ENCODE measurements at places on chromosomes 3 and 15.

DNA sequence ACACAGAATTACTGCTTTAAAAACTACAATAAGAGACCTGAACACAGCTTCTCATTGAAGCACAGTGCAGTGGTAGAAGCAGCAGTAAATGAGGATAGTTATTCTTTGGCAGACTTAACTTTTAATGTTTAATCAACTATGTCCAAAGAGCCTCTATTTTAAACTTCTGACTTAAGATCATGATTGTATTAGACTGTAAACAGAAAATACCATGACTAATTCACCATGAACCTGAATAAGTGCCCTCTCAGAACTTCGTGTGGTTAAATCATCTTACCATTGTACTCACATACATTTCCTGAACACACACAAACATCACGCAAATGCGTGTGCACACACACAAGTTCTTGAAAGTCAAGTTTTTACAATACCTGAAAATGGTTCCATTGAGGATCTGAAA is 13.9 kb downstream of the CEP152 start:
- DNase-seq: no peak

- DNase-seq: no peak
These were observed 23.8 kb downstream of the PLA2G4E start for GRCh38 chr15:41996921-41997592.

DNA sequence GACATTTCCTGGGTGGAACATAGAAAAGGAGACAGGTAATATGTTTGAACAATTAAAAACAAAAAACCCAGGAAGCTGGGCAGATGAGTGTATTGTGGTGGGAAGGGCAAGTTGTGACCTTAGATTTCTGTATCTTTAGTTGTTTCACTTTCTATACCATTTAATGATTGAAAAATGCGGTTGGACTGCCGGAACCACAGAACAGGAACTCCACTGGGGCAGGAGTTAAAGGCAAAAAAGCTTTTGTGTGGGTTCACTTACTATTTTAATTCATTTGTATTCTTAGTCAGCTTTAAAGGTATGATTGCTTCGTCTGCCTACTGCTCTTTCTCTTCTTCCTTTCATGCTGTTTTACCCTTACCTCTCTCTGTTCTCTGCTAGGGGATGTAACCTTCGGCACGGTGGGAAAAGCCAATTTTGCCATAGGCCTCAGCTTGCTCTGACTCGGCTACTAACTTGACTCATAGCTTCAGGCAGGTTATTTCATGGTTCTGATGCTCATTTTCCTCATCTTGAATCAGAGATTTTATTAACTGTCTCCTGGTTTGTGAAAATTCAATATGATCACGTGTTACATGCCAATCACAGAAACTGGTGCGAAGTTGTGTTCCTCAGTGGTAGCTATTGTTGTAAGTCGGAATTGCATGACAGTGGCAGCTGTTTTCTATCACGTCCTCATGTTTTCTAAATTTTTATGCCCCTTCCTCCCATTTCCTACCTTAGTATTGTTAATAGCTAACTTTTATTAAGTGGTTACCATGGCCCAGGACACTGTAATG is 1.6 kb upstream of the MCTP2 start:
- no peak for DNase-seq

- DNase-seq: no peak
These were observed 17.3 kb upstream of the GPR156 start for GRCh38 chr3:120302361-120302760.

GRCh38 chr15:55823191-55823670 is 80.3 kb upstream of the PRTG start:
- no peak for DNase-seq

GRCh38 chr15:40302981-40303380 is 4.8 kb downstream of the PLCB2 start:
- no peak for DNase-seq

Measured in activated CD8-positive, alpha-beta memory T cell treated with anti-CD3 and anti-CD28 coated beads for 48 hours (primary cell).